ENCODE measurements at places on chromosomes 1 and 21. TPM values are rescaled to one million over a fixed set of nuclear protein-coding genes. Genes with fewer than 3 reads are reported as not detected.
A peak's percentile ranks its signal among the peaks of the same experiment; 100 is the strongest.

DNA sequence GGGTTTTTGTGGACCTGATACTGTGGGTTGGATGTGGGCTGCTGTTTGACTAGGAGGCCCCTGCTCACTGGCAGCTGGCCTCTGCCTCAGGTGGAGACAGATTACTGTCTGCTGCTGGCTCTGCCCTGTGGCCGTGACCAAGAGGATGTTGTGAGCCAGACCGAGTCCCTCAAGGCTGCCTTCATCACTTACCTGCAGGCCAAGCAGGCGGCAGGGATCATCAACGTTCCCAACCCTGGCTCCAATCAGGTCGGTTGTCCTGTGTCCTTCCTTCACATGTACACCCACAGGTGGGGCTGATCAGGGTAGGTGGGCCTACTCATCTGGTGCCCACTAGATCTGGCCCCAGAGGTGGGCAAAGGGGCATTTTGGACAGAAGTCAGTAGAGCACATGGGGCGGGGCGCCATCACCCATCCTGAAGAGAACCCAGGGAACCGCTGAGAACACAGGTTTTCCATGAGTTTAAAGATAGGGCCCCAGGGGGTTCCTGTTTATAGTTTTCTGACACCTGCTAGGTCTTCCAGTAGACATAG lies 37.2 kb downstream of the ZBTB17 start:
- no peaks in the 10 kb centered on the region for H3K4me1 ChIP-seq
- no peak overlapping the region for H3K27ac ChIP-seq
- no peak for DNase-seq
- no peak overlapping the region for H3K4me3 ChIP-seq
- H3K36me3 ChIP-seq, result no peaks in the 10 kb centered on the region
- no peaks in the 10 kb centered on the region for H3K27me3 ChIP-seq

GRCh38 chr1:36520771-36521420 lies 38.2 kb upstream of the CSF3R start:
- H3K36me3 ChIP-seq, result no peaks in the 10 kb centered on the region
- no peak overlapping the region for H3K4me3 ChIP-seq
- H3K27ac ChIP-seq, result no peak overlapping the region
- no peaks in the 10 kb centered on the region for H3K4me1 ChIP-seq

GRCh38 chr1:15640667-15641066 lies 23.4 kb downstream of the DDI2 start:
- H3K27ac ChIP-seq, result 0 out of 2 replicates have a peak overlapping the region, but pooled peaks have one; percentile 16
- H3K36me3 ChIP-seq, result no peaks in the 10 kb centered on the region
- no peaks in the 10 kb centered on the region for H3K4me1 ChIP-seq
- no peak for DNase-seq
- H3K27me3 ChIP-seq, result no peaks in the 10 kb centered on the region

GRCh38 chr1:34279971-34280370 lies 103.3 kb downstream of the C1orf94 start:
- H3K4me3 ChIP-seq, result no peak overlapping the region
- H3K36me3 ChIP-seq, result no peaks in the 10 kb centered on the region
- no peaks in the 10 kb centered on the region for H3K27me3 ChIP-seq
- DNase-seq, result no peak
- no peaks in the 10 kb centered on the region for H3K4me1 ChIP-seq

DNA sequence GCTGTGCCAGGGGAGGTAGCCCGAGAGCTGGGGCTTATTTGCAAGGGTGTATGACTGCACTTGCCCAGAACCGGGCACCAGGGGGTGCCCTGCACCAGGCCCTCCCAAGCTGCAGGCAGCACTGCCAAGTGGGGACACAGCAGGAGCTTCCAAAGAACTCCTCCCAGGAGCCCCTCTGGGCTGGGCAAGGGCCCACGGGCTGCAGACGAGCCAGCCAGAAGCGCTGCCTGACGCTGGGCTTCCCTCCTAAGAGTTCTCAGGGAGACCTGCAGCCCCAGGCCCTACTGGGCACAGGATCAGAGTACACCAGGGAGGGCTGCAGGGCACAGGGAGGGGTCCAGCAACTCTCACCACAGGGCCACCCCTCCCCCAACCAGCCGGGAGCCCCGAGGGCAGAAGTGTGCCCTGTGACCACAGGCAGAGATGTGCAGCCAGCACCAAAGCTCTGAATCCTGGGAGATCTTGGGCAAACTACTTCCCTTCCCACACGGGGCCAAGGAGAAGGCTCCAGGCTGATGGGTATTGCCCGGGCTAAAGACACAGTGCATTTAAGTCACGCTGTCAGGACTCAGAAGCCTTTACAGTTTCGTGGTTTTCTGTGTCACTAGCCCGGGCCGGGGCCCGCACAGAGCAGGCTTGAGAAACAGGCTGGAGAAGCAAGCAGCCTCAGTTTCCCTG lies 63.4 kb downstream of the KCNAB2 start:
- H3K27me3 ChIP-seq, result 0 out of 2 replicates have a peak, but pooled peaks cover 6% of the 10 kb centered on the region
- DNase-seq, result peak; percentile 62
- no peaks in the 10 kb centered on the region for H3K4me1 ChIP-seq
- no peak overlapping the region for H3K4me3 ChIP-seq

GRCh38 chr1:175208773-175209492 lies 16.4 kb upstream of the KIAA0040 start:
- H3K27ac ChIP-seq, result no peak overlapping the region
- DNase-seq, result no peak

DNA sequence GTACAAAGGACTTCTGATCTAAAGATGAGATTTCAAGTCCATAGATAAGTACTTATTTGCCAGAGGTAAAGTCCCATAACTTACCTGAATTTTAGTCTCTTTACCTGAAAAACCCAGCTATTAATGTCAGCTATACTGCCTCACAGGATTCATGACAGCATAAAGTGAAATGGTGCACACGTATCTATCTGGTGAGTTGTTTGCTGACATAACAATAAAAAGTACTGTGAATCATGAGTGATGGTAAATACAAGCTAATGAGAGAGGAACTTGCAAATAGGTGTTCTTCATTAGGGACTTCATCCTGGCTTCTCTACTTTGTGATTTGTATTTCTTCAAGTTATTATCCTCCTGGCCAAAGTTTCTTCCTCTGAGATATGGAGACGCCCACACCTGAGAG lies 225.1 kb upstream of the C8B start:
- H3K36me3 ChIP-seq, result no peaks in the 10 kb centered on the region
- no peak overlapping the region for H3K27ac ChIP-seq
- no peaks in the 10 kb centered on the region for H3K4me1 ChIP-seq

DCST2 gene
- total RNA-seq, result 4.4 TPM

Data from PC-9 (cell line).